ENCODE measurements at places on chromosomes 5 and 9.

- no peaks in the 10 kb centered on the region for H3K4me1 ChIP-seq
- no peak for DNase-seq
- no peak overlapping the region for H3K27ac ChIP-seq
These were observed 91.2 kb downstream of the PJA2 start for GRCh38 chr5:109318455-109319108.

- DNase-seq: no peak
- H3K4me1 ChIP-seq: no peaks in the 10 kb centered on the region
- H3K27ac ChIP-seq: no peak overlapping the region
- peaks cover 15% of the 10 kb centered on the region for H3K27me3 ChIP-seq
- H3K36me3 ChIP-seq: peaks cover 2% of the 10 kb centered on the region
These were observed 597.1 kb upstream of the KLF4 start for GRCh38 chr9:108086624-108087023.

DNA sequence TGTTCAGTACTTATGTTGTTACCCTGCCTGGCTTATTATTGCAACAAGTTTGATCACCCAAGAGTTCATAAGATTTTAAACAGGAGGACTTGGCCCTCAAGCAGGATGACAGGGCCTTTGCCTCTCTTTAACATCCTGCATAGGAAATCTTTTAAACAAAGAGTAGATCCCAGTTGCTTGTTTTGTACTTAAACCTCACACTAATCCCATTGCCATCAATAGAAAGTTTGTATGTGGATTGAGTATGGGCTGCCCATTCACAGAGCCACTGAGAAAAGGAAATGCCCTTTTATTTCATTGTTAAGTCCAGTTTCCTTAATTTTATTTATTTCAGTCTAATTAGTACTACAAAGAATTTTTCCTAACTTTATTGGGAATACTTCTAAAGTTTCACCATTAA lies 52.2 kb upstream of the FGF10 start:
- no peaks in the 10 kb centered on the region for H3K36me3 ChIP-seq
- no peak overlapping the region for H3K27ac ChIP-seq
- no peaks in the 10 kb centered on the region for H3K27me3 ChIP-seq
- no peak for DNase-seq

DNA sequence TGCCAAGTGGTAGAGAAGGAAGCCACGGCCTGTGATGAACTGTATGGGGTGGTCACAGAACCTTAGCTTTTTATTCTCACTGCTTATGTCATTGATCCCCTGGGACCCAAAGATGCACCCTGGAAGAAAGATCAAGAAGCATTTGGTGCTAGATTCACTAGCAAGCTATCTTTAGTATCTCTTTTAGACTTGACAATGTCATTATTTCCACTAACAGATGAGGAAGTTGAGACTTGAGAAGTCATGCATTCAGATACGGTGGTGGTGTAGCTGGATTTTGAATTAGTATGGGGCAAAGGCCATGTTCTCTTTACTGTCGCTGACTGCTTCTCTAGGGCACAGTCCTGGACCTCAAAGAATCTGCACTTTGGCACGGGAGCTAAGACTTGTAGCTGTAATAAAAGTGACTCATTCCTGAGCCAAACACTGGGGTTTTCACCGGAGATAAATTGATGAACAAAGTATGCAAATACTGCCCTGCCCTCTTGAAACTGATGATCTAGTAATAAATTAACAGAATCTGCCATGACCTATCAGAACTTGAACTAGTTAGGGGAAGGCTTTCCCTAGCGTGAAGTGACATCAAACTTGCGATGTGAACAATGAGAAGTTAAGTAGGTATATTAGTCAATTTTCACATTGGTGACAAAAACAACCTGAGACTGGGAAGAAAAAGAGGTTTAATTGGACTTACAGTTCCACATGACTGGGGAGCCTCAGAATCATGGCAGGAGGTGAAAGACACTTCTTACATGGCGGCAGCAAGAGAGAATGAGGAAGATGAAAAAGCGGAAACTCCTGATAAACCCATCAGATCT lies 5.4 kb downstream of the GDA start:
- peaks cover 7% of the 10 kb centered on the region for H3K36me3 ChIP-seq
- peaks cover 7% of the 10 kb centered on the region for H3K27me3 ChIP-seq
- peak overlapping the region; percentile 93 for H3K27ac ChIP-seq

GRCh38 chr5:53275666-53276065 lies 166.1 kb upstream of the MOCS2 start:
- no peak for DNase-seq
- H3K4me3 ChIP-seq: no peak overlapping the region
- no peaks in the 10 kb centered on the region for H3K27me3 ChIP-seq
- no peaks in the 10 kb centered on the region for H3K4me1 ChIP-seq

DNA sequence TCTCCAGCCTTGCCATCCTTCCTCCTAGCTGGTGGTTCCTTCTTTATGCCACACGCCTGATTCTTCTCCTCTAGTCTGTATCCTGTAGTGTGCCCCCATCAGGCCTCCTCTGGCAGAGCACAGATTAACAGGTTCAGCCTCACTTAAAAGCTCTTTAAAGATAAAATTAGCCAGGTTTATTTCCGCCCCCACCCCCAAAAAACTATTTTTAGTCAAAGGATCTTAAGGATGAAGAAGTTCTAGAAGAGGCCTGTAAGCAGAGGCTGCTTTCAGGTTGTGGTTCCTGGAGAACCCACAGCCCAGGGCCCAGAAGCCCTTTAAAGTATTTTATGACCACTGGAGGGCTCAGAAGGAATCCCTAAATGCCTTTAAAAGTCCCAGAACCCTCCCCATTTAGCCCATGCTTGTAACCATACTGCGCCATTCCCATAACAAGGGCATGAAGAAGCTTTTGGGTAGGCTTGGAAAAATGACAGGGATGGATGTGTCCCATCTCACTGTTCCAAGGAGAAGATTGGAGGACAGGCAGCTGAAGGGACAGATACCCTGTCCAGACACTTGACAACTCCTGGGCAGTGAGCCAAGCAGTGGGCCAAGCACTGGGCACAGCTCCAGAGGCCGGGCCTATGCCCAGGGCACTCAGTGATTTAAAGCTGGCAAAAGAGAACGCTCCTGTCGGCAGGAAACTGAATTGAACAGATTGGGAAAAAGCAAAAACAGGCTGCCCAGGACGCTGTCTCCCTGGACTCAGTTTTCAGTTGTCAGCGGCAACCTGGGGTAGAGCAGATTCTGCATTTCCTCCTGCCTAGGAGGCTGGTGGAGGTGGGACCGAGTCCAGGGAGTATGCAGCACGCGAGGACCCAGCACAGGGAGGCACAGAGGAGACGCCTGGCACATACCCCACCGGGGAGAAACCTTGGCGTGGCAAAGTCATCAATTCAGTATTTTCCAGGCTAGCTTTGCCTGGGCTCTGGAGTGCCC lies 106.3 kb upstream of the SSBP2 start:
- H3K4me1 ChIP-seq: peaks cover 26% of the 10 kb centered on the region
- H3K27ac ChIP-seq: peak overlapping the region; percentile 52
- H3K4me3 ChIP-seq: no peak overlapping the region
- H3K36me3 ChIP-seq: no peaks in the 10 kb centered on the region

DNA sequence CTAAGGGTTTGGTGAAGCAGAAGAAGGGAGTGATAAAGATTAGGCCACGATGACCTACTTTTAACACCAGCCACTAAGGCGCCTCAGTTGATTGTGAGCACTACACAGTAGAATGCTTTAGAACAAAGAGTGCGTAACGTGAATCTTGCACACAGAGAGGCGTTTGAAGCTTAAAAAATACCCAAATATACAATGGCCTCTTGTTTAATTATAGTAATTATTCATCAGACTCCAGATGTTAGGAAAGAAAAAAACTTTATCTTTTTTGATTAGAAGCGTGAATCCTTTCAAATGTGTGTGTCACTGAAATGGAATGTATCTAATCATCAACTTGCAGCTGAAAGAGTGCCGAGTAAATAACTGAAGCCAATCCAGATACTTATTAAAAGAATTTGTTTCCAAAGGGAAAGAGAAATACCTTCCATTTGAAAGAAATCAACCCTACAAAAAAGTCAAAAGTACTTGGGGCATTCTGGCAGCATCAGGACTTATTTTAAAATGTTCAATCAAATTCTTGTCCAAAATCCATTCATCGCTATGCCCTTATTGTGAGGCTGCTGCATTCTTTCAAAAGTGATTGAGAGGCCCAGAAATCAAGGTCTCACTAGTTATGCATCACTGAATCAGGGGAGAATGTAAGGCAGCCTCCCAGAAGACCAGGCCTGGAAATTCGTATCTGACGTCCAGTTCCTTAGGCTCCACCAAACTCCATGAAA lies 337.5 kb downstream of the ZNF608 start:
- peaks cover 7% of the 10 kb centered on the region for H3K27me3 ChIP-seq
- no peak for DNase-seq
- no peak overlapping the region for H3K27ac ChIP-seq
- H3K4me3 ChIP-seq: no peak overlapping the region
- H3K36me3 ChIP-seq: peaks cover 4% of the 10 kb centered on the region
- peaks cover 22% of the 10 kb centered on the region for H3K4me1 ChIP-seq

- no peaks in the 10 kb centered on the region for H3K4me1 ChIP-seq
- H3K36me3 ChIP-seq: no peaks in the 10 kb centered on the region
- no peak for DNase-seq
- H3K4me3 ChIP-seq: no peak overlapping the region
- no peaks in the 10 kb centered on the region for H3K27me3 ChIP-seq
These were observed 11.3 kb upstream of the ANGPTL2 start for GRCh38 chr9:127133739-127134167.

GRCh38 chr5:103333376-103333775 lies 74.8 kb downstream of the MACIR start:
- no peaks in the 10 kb centered on the region for H3K36me3 ChIP-seq
- H3K27me3 ChIP-seq: no peaks in the 10 kb centered on the region
- DNase-seq: no peak

DNA sequence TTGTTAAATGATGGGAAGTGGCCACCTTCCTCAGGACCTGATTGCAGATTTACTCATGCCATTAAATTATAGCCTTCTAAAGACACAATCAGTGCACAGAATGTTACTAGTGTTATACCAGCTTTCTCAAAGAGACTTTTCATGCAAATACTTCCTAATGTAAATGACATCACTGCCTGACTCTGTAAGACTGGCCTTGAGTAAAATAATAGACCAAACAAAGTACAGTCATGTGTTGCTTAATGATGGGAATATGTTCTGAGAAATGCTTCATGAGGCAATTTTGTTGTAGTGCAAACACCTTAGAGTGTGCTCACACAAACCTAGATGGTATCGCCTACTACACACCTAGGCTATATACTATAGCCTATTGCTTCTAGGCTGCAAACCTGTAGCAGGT lies 17.0 kb upstream of the C1QTNF3 start:
- peaks cover 36% of the 10 kb centered on the region for H3K36me3 ChIP-seq
- no peak overlapping the region for H3K4me3 ChIP-seq
- H3K4me1 ChIP-seq: peaks cover 6% of the 10 kb centered on the region
- no peak for DNase-seq

DNA sequence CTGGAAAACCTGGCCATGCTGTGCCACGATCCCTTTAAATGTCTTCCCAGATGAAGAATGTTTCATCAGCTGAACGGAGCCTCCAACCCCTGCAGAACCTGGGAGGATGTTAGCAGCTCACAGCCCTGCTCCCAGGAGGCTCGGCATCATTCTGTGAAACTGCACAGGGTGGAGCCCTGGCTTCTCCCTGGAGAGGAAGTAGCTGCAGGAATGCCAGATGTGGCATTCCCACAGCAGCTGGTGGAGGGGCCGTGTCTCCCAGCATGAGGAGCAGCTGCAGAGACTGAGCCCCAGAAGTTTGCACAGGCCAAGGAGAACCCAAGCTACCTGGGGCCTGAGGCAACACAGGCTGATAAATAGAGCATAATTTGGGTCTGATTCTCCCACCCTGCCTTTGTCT lies 165.8 kb upstream of the MAP3K1 start:
- H3K4me1 ChIP-seq: peaks cover 26% of the 10 kb centered on the region
- DNase-seq: no peak
- H3K27ac ChIP-seq: no peak overlapping the region
- no peak overlapping the region for H3K4me3 ChIP-seq
- no peaks in the 10 kb centered on the region for H3K36me3 ChIP-seq

GRCh38 chr5:24110004-24110615 lies 534.7 kb downstream of the CDH10 start:
- H3K27me3 ChIP-seq: no peaks in the 10 kb centered on the region
- no peak for DNase-seq
- no peaks in the 10 kb centered on the region for H3K4me1 ChIP-seq
- H3K4me3 ChIP-seq: no peak overlapping the region

- peak; percentile 36 for DNase-seq
- H3K36me3 ChIP-seq: peaks cover 37% of the 10 kb centered on the region
- H3K27ac ChIP-seq: peak overlapping the region; percentile 99
- peak overlapping the region; percentile 98 for H3K4me3 ChIP-seq
- H3K27me3 ChIP-seq: no peaks in the 10 kb centered on the region
- peaks cover 58% of the 10 kb centered on the region for H3K4me1 ChIP-seq
These were observed 760 bp upstream of the MAN1B1 start for GRCh38 chr9:137085920-137086530.

DNA sequence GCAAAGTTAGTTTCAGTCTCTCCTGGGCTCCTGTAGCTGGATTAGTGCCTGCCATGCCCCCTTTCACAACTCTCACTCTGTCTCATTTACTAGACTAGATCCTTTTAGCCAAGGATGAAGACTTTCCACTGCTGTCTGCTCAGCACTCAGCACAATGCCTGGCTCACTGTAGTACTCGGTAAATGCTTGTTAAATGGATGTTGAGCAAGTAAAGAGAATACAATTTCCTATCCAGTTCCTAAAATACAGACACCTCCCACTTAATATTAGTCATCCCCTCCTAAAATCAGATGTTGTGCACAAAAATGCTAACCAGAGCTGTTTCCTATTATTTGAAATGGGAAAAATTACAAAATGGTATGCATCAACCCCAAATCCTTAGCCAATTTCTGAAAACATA lies 195.8 kb downstream of the SREK1 start:
- H3K4me1 ChIP-seq: no peaks in the 10 kb centered on the region
- H3K27ac ChIP-seq: no peak overlapping the region
- no peak overlapping the region for H3K4me3 ChIP-seq
- no peaks in the 10 kb centered on the region for H3K36me3 ChIP-seq

- DNase-seq: no peak
- no peaks in the 10 kb centered on the region for H3K4me1 ChIP-seq
- no peaks in the 10 kb centered on the region for H3K27me3 ChIP-seq
These were observed 27.0 kb upstream of the COL15A1 start for GRCh38 chr9:98916660-98917059.

DNA sequence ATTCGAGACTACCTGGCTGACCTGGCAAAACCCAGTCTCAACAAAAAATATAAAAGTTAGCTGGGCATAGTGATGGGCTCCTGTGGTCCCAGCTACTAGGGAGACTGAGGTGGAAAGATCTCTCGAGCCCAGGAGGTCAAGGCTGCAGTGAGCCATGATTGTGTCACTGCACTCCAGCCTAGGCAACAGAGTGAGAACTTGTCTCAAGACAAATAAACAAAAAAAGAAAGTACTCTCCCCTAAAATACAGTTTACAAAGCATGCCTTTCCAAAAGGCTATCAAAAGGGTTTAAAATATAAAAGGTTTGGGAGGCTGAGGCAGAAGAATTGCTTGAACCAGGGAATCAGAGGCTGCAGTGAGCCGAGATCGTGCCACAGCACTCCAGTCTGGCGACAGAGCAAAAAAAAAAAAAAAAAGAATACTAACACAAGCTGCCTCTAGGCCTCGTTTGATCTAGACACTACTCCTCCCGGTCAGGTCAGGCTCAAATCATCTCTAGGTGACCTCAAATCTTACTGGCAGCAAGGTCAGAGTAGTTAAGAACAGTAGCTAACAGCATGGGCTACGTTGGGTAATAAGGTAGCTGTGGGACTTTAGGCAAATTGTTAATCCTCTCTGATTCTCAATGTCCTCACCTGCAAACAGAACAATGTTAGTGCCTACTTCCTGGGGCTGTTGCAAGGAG lies 9.3 kb downstream of the NAIF1 start:
- peaks cover 5% of the 10 kb centered on the region for H3K36me3 ChIP-seq
- DNase-seq: no peak
- H3K4me3 ChIP-seq: no peak overlapping the region

GRCh38 chr5:125083981-125084380 lies 337.5 kb upstream of the ZNF608 start:
- H3K4me3 ChIP-seq: no peak overlapping the region
- H3K27ac ChIP-seq: no peak overlapping the region
- H3K36me3 ChIP-seq: no peaks in the 10 kb centered on the region
- H3K4me1 ChIP-seq: no peaks in the 10 kb centered on the region
- no peaks in the 10 kb centered on the region for H3K27me3 ChIP-seq
- no peak for DNase-seq
